NCI-H510A treated with DMSO at 0.1 percent for 48 hours (cell line): ENCODE measurements at places on chromosomes 5 and 9.

DNA sequence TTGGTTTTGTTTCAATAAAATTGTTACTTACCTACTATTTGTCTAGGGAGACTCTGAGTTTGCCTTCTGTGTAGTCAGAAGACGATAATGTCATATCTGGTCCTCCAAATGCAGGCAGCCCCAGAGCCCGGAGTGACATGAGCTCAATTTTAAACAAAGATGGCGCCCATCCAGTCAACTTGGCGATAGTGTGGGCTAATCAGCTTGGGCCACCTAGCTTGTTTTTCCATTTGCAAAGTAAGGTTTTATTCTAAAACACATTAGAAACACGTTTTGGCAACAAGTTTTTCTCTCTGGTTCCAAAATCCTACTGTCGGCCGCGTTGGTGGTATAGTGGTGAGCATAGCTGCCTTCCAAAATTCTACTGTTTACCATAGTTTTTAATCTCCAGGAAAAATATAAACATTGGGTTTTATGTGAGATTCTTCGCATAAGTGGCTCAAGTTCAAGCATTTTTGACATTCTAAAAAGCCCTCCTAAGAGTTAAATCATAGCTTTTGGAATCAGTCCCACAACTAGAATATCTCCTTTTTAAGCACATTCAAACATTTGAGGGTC lies 13.2 kb downstream of the TSC1 start:
- no peak for DNase-seq

GRCh38 chr5:170483701-170484458 lies 19.9 kb upstream of the KCNIP1 start:
- peak; percentile 18 for DNase-seq

GRCh38 chr9:126617823-126618165 lies 4.1 kb downstream of the LMX1B start:
- DNase-seq: no peak

DNA sequence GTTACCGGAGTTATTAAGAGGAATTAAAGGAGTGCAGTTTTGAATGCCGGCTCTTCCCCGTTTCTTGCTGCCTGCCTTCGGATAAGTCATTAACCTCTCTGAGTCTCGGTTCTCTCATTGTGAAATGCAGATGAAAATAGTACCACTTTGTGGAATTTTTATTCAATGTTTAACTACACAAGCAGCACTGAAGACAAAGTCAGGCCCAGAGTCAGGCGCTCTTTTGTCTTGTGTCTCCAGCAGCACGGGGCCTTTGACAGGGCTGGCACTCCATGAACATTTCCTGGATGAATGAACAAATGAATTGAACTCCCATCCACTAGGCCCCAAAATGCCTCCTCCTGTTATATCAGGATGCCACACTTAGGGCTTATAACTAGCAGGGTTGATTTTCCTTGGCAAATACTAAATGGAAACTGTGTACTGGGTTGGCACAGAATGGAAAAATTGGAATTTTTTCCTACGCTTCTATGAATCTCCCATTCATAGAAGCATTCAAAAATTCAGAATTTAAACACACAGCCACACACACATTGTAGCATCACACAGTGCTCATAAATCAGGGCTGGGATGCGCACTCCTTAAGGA lies 332.8 kb downstream of the MLLT3 start:
- DNase-seq: no peak

DNA sequence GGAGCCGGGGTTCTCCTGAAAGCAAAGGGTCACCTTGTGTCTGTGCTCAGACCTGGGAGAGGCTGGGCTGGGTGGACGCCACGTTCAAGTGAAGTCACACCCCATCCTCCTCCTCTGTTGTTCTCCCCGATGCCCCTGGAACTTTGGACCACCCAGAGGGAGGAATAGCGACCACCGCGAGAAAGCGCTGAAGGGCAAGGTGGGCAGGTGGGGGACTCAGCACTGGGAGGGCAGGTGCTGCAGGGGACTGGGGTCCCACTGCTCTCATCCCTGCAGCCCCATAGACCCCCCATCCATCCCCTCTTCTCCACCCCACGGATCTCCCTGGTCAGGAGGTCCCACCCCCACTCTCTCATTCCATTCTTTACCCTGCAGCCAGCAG lies 48.8 kb upstream of the COL5A1 start:
- no peak for DNase-seq

GRCh38 chr9:137188086-137188489 lies 272 bp downstream of the ANAPC2 start:
- no peak for DNase-seq

GRCh38 chr5:160469156-160470144 lies 47.8 kb downstream of the PTTG1 start:
- DNase-seq: no peak

DNA sequence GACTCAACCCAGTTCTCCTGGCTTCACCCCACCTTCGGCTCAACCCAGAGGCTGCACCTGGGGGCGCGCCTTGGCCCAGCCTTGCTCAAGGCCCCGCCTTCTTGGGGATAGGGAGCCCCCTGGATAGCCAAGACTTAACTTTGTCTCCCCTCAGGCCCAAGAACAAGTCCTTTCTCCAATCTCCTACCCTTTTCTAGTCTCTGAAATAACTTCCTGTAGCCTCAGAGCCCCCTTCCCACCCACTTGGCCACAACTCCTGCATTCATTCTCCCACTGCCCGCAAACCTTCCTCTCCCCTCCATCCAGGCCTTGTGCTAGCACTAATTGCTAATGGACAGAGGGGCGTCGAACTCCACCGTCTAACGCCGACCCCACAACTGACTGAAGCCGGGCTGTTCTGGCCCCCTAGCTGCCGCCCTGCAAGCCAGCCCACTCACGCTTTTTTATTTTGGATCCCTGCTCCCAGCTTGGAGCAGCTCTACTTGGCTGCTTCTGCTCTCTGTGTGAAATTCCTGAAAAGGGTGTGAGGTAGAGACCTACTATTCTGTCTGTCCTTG lies 579 bp upstream of the ASTN2 start:
- no peak for DNase-seq

DNA sequence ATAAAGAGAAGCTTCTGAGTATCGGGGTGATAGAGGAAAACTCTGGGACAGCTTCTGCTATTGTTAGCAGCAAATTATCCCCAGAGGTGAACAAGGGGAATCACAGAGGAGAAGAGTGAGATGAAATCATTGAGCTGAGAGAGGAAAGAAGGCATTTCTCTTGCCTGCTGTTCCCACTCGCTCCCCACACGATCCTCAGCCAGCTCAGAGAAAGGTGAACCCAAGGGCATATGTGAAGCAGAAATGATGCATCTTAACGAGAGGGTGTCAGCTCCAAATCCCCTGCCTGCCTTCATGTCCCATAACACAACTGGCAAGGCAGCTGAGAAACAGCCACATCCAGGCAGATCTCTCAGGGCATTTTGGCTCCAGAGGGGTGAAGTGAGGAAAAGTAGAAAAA lies 111.6 kb downstream of the BRINP1 start:
- no peak for DNase-seq

- no peak for DNase-seq
Observed at GRCh38 chr5:34026089-34026761, 16.8 kb downstream of the C1QTNF3 start.

- DNase-seq: no peak
Observed at GRCh38 chr5:37005252-37005651, 128.7 kb downstream of the NIPBL start.

DNA sequence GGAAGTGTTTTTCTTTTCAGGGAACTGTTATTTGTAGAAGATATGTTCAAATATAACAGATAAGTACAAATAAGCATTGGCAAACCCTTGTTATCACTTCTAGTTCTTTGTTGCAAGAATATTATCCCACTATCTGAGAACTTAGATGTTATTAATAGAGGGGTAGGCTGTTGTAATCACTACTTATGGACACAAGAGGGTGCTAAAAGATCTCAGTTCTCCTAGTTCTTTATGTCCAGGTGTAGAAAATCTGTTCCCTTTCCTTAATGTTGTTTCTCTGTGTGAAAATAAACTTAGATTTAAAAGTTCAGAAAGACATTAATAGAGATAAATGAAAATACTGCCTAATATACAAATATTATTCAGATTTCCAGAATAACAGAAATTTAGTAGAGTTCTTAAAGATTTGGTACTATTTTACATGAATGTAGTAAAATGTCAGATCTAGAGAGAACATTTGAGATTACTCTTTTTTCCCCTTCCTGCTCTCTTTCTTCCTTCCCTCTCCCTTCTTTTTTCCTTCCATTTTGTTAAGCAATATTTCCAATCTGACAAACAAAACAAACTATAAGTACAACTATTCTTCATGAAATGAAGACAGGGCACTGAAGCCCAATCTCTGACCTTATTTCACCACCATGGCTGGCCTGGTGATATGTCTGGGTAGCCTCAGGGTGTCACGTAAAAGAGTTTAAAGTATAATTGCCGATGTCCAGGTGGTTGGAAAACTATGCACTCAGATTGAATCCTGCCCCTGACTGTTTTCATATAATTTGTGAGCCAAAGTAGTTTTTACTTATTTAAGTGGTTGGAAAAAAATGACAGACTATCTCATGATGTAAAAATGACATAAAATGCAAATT lies 43.6 kb upstream of the C5orf46 start:
- DNase-seq: peak; percentile 81

DNA sequence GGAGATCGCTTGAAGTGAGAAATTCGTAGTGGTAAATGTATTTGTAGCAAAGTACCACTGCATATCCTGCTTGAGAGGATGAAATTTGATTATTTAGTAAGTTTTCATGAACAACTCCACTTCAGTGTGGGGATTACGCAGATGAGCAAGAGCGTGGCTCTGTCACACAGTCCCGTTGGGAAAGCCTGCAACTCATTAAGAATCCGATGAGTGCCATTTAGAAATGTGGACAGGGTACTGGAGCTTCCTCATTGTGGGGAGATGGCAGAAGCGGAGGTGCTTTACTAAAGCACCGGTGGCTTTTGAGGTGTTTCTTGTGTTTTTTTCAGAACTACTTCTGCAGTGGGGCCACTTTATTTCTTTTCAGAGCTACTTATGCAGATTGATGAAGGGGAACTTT lies 1.4 kb downstream of the TJP2 start:
- no peak for DNase-seq

DNA sequence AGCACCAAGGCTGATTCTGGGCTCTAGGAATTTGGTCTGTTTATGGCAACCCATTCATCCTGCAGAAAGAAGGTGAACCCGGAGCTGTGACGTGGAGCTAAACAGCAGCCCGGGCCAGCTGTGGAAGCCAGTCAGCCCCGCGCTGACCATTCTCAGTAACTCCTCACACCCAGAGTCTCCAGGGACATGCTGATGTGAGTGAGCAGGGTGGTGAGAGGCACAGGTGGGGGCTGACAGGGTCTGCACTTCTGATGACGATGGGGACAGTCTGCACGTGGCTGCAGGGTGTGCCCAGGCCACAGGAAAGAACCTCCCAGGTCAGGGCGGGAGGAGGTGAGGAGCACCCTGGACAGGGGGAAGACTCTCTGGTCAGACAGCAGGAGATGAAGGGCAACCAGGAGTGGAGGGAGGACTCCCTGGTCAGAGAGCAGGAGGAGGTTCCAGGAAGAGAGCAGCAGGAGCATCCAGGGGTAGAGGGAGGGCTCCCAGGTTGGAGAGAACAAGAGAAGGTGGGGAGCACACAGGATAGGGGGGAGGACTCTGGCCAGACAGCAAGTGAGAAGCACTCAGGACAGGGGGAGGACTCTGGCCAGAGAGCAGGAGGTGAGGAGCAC lies 26.1 kb upstream of the SLC6A3 start:
- no peak for DNase-seq

- DNase-seq: no peak
Observed at GRCh38 chr9:132365986-132366385, 11.2 kb upstream of the SETX start.

DNA sequence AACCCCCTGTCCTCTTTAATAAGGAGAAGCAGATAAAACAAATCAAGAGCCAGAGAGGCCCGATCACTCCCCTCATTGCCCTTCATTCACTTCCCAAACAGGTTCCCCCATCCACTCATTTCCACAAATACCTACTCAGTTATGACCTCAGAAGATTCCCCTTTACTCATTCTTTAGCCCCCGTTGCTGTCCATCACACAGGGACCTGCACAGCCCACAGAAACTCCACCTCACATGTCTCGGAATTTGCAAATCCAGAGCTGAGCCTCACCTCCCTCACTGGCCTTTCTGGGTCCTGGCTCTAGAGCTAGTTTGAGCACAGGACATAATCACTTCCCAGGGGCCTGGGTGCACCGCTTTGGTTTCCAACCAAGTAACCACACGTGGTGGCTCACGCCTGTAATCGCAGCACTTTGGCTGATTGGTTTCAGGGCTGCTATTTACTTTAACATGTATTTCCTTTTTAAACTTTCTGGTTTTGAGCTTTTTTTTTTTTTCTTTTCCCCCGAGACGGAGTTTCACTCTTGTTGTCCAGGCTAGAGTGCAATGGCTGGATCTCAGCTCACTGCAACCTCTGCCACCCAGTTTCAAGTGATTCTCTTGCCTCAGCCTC lies 17.8 kb downstream of the ATP6V0E1 start:
- no peak for DNase-seq

GRCh38 chr9:35908504-35909125 lies 675 bp upstream of the SPAAR start:
- DNase-seq: no peak

GRCh38 chr5:32814620-32815019 lies 103.5 kb downstream of the NPR3 start:
- DNase-seq: no peak

GRCh38 chr5:176644294-176644693 lies 3.0 kb upstream of the TSPAN17 start:
- DNase-seq: no peak

GRCh38 chr5:91187032-91187431 lies 196.1 kb downstream of the ARRDC3 start:
- no peak for DNase-seq

- no peak for DNase-seq
Observed at GRCh38 chr5:120852222-120852860, 388.2 kb downstream of the PRR16 start.

DNA sequence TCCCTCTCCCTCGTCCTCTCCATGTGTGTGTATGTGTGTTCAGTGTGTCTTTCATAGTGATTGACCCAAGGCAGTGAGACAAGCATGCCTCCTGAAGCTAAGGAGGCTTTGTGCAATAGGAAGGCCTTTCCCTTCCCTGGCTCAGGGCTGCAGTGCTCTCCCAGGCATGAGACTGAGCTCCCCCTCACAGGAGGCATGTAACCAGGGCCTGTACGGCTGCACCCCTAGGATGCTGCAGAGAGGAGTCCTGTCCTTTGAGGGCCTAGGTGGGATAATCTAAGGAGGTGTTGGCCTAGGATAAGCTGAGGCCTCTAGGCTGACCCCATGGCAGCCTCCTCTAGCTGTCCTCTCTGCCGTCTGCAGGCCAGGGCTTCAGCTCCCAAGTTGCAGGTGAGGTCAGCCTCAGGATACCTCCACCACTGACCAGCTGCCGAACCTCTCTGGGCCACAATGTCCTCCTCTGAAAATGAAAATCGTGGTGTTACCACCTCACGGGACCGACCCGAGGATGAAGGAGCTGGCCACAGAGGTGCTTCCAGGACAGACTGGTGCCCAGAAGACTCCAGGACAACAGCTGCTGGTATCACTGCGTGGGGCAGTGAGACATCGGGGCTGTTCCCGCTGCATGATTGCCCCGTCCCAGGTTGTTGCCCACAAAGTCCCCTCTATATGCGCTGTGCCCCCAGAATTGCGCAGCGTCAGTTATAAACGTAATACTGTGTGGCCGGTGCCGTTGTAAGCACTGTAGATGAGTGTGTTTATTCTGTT lies 129.6 kb downstream of the BARX1 start:
- no peak for DNase-seq

GRCh38 chr9:134382733-134383132 lies 56.5 kb downstream of the RXRA start:
- no peak for DNase-seq

- no peak for DNase-seq
Observed at GRCh38 chr5:177540438-177540837, 13.9 kb downstream of the FAM193B start.

GRCh38 chr5:128395073-128395472 lies 143.0 kb downstream of the FBN2 start:
- no peak for DNase-seq

- no peak for DNase-seq
Observed at GRCh38 chr5:139997276-139997675, 45.8 kb downstream of the NRG2 start.
